Dermis blood vessel endothelial cell (primary cell): ENCODE measurements at places on chromosomes 16 and 17. TPM values are rescaled to one million over a fixed set of nuclear protein-coding genes. Genes with fewer than 3 reads are reported as not detected.
A peak's percentile ranks its signal among the peaks of the same experiment; 100 is the strongest.

PTX4 gene
- total RNA-seq: 0.09 TPM in 1 of 2 replicates, not detected in the other

ABCC11 gene
- not detected in 2 replicates for total RNA-seq

PYDC1 gene
- not detected in 2 replicates for total RNA-seq

KRTAP4-12 gene
- not detected in 2 replicates for total RNA-seq

CDH13 gene
- 135 and 210 TPM in 2 replicates for total RNA-seq

ODAD4 gene
- 0.28 and 0.34 TPM in 2 replicates for total RNA-seq

TRIM72 gene
- total RNA-seq: not detected in 2 replicates

SERPINF2 gene
- total RNA-seq: 0.05 and 0.17 TPM in 2 replicates

MYH11 gene
- total RNA-seq: 0.05 TPM in 1 of 2 replicates, not detected in the other

GRCh38 chr17:44539673-44540072, 17.6 kb upstream of the FZD2 start:
- no peak for DNase-seq

DNA sequence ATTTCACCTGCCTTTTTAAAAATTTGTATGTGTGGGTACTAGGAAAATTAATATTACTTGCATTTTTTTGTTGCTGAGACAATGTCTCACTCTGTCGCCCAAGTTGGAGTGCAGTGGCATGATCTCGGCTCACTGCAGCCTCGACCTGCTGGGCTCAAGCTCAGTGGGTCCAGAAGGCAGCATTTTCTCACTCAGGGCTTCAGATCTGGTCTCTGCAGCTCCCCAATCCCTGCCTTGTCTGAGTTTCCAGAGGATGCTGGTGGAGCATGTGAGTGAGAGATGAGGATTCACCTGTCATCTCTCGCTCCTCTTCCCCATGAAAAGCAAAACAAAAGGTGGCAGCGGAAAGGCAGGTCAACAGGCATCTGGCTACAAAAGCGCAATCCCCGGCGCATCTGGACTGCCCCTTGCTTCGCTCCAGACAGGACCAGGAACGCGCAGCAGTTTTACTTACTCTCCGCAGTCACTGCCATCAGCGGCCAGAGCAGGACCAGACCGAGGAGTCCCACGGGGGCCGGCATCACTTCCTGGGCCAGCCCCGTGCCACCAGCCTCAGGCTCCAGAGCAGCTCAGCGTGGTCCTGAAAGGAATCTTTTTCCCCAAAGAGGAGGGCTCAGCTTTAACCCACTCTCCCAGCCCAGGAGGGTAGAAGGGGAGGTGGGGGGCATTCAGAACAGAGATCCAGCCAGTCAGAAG, 59.9 kb downstream of the LITAF start:
- DNase-seq: no peak

GRCh38 chr17:64632606-64633005, 29.5 kb downstream of the SMURF2 start:
- no peak for DNase-seq

DNA sequence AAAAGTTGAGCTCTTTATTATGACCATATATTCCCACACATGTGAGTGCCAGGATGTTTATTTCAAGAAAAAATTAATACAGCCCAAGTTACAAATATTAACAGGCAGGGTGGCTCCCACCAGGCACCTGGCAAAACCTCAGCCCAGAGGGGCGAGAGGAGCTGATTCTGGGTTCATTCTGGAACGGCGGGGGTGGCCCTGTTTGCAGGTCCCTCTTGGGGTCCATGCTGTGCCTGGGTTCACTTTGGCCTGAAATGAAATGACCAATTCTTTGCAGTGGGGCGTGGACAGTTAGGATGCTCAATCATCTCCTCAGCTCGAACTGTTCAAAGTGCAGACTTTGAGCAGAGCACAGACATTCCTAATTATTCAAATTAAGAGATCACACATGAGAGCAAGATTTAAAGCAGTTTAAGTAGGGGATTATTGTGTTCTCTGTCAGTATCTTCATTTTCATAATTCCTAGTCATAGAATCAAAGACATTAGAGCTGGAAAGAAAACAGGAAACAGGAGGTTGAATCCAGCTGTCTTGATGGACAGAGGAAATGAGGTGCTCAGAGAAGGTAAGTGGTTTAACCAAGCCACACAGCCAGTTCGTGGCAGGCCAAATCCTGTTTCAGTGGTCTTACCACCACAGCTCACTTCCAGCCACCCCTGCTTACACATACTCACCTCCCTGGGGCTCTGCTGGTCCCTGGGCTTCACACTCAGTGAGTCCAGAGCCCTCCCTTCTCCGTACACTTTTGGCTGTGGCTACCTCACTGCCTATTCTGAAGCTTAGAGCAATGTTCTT, 363.9 kb upstream of the TNRC6C start:
- no peak for DNase-seq

DNA sequence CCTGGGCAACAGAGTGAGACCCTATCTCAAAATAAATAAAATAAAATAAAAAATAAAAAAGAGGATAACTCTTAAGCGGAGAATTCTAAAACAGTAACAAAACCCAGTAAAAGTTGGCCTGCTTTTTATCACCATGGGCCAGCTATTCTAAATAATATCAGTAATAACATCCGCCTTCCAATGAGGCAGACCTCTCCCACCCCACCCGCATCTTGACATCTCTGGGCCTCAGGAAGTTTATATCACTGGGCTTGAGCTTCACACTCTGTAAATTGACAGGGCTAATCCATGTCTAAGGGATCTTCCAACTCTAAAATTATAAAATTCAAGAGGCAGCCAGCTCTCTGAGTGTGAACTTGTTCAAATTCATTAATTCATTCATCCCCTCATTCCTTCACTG, 82.9 kb upstream of the MTMR4 start:
- no peak for DNase-seq

DNA sequence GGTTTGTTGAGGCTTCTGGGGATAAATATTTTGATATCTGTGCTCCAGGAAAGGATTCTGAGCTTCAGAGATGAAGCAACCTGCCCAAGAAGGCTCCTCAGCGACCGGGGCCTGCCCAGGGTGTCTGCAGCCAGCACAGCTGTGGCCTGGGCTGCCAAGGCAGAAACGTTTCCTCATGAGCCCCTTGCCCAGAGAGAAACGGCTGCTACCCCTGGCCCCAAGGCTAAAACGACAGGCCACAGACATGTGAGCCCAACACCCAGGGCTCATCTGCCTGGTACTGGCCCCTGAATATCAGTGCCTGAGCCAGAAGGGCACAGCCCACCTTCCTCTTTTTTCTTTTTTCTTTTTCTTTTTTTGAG, 45.4 kb upstream of the RASD1 start:
- DNase-seq: no peak

- no peak for DNase-seq
Observed at GRCh38 chr16:22023505-22023904, 15.6 kb downstream of the MOSMO start.

GRCh38 chr17:4800462-4801196, 1.5 kb downstream of the C17orf114 start:
- DNase-seq: no peak

GRCh38 chr17:71580220-71580619, 540.6 kb upstream of the SOX9 start:
- no peak for DNase-seq

- DNase-seq: peak; percentile 91
Observed at GRCh38 chr16:58392215-58393137, at the start of gene GINS3. Gene GINS3 (plus strand): TSS chr16:58392471. CDS start chr16:58392602, 131 bp downstream.

- DNase-seq: no peak
Observed at GRCh38 chr17:2346475-2346874, 9.2 kb downstream of the SGSM2 start.

- DNase-seq: no peak
Observed at GRCh38 chr16:67720236-67720635, 1.1 kb upstream of the GFOD2 start.

DNA sequence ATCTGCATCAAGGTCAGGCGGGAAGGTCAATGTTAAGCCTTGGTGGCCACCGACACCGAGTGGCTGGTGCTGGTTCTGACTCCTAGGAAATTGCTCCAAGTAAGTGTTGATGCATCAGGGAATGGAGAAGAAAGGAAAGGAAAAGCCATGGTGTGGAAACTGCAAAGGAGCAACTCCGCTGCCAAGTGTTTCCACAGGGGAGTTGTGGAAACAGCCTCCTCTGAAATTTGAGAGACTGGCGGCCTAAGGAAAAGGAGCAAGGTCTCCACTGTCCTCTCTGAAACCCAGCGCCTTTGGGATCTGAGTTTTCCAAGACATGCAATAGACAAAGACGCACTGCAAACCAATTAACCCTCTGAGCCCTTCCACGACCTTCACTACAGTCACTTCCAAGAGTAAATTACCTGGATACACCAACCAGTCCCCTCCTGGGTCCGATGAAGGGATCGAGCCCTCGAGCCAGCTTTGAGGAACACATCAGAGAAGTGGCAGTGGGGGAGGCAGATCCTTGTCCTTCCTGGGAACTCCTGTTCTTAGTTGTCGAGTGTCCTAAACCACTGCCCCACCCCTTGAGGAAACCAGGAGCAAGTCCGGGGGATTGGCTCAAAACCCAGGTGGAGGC, 51.1 kb downstream of the SRL start:
- DNase-seq: no peak

GRCh38 chr17:8175795-8176196, 384 bp downstream of the TMEM107 start:
- no peak for DNase-seq

GRCh38 chr16:21224800-21225199, 8.7 kb upstream of the ANKS4B start:
- DNase-seq: no peak

DNA sequence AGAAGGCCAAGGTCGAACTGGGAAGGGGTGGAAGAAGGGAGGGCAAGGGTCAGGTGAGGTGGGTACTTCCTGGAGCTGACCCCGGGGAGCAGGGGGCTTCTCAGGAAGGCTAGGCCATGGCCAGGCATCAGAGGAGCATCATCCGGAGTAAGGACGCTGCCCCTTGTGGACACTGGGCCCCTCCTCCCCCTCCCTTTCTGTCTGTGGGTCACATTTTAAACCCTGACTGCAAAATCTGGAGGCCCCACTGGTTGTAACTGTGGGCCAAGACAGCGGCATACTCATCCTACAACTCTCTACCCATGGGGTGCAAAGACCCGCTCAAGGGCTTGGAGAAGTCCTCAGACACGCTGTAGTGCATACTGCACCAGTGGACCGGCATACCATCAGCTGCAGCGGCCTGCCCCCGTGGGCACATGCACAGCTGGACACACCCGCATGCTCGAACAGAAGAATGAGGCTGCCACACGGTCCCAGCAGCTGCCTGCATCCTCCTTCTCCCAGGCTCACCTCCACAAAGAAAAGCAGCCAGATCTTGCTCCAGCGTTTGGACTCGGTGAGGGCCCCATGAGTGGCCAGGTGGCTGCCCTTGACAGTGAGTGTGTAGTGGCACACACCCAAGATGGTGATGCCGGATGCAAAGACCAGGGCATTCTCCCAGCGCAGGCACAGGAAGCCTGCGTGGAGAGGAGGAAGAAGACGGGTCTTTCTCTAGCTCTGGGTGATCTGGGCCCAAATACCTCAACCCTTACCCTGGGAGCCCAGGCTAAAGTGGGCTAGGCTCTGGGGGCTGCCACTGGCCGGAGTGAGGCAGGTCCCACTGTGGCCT, 1.2 kb downstream of the FADS6 start:
- DNase-seq: no peak

DNA sequence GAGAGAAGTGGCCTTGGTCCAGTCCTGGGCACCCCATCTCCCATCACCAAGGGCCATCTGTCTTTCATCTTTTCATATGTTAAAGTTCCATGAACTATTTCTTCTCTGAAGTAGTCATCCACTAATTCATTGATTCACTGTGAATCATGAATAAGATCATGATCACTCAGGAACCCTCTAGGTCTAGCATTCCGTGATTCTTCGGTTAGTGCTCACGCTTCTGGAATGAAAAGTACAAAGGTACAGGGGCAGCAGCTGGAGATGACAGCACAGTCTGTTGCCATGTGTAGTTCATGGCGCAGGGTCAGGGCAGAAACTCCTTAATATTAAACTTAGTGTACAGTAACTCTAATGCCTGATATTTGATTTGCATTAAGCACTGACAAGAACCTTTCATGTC, 127.1 kb downstream of the CDH13 start:
- no peak for DNase-seq

DNA sequence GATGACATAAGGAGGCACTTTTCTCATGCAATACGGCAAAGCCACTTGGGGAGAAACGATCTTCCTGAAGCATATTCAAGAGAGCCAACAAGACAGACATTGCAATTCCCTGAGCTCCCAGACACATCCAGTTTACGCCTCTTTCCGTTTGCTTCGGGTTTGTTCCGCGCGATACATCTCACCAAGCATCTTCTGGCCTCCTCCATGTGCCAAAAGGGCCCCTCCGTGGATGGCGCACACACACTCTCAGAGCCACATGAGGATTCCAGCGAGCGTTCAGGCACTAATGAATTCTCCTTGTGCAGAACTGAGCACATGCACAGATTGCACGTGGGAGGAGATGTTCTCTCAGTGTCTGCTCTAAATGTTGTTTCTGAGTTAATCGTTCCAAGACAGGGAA, 146.7 kb upstream of the SHISA6 start:
- DNase-seq: no peak

DNA sequence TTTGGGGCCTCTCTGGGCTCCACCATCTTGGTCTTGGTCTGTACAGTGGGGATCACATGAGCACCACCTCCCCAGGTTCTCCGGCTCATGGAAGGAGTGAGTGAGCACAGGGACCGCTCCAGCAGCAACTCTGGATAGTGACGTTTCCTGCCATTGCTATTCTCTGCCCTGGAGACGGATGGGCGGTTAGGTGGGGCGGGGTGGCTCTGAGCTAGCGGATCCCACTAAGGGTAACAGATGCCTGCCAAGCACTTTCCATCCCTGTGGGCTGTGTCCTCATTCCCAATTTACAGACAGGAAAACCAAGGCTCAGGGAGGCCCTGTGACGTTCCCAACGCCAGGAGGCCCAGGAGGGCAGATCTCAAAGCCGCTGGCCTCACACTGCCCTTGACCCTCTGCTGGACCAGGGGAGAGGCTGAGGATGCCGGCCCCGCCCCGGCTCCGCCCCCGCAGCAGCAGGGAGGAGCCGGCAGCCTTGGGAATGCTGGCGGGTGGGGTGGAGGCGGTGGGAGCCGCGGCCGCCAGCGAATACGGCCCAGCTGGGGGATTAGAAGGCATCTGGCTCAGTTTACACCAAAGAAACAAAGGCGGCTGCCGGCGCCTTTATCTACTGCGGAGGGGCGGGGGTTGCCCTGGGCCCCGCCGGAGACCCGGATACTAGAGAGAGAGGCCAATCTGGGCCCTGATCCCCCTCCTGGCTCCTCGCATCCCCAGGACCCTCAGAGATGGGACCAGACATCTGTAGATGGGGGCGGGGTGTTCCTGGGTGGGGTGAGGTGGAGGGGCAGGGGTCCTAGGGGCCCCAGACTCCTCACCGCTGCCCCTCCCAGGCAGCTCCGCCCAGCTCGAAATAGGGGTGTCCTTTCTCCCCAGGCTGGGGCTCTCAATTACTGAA, 122.3 kb upstream of the CIBAR2 start:
- DNase-seq: peak; percentile 63

- DNase-seq: no peak
Observed at GRCh38 chr16:11162586-11163268, 93.3 kb downstream of the SOCS1 start.

- no peak for DNase-seq
Observed at GRCh38 chr16:65838001-65838400, 528.5 kb upstream of the CDH5 start.

- peak; percentile 35 for DNase-seq
Observed at GRCh38 chr16:72876981-72877373, 171.0 kb downstream of the ZFHX3 start.

DNA sequence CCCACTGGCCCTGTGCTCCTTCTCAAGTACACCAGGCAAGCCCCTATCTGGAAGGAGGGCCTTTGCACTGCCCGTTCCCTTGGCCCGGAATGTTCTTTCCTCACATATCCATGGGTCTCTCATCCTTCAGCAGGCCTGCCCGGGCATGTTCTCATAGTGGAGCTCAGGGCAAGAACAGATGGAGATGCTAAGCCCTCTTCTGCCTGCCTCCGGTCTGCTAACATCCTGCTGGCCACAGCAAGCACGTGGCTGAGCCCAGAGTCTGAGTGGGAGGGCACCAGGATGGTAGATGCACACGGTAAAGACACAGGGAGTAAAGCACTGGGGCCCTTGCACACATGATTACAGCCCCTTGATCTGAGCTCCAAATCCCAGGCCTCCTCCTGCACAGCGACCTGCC, 19.8 kb upstream of the ANKRD40CL start:
- DNase-seq: no peak
